ENCODE measurements at places on chromosomes 5 and 9. TPM values are rescaled to one million over a fixed set of nuclear protein-coding genes. Genes with fewer than 3 reads are reported as not detected.

Gene SPAAR
- total RNA-seq, result not detected

Gene ORM2
- not detected for total RNA-seq

Gene GGTA1
- not detected for total RNA-seq

Gene ZFP2
- 0.77 TPM for total RNA-seq

Gene WDR38
- not detected for total RNA-seq

Gene ZBTB26
- total RNA-seq, result 8.3 TPM

Gene AQP7
- total RNA-seq, result not detected
